ENCODE measurements at places on chromosomes 2 and 18.

DNA sequence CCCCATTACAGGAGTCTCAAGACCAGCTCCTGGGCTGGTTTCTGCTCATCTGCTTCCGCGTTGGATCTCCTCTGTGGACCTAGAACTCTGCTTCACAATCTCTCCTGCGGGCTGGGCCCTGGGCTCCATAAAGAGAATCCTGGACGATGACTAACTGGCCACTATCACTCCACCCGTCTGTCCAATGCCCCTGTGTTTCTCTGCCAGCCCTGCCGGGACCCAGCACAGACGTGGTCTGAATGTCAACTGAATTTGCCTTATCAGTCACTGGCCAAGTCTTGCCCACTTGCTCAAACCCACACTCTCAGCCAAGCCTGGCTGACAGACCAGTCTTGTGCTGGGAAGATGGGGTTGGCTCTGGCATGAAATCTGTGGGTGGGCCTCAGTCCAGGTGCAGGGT, 17.4 kb downstream of the KIF3C start:
- DNase-seq: no peak

DNA sequence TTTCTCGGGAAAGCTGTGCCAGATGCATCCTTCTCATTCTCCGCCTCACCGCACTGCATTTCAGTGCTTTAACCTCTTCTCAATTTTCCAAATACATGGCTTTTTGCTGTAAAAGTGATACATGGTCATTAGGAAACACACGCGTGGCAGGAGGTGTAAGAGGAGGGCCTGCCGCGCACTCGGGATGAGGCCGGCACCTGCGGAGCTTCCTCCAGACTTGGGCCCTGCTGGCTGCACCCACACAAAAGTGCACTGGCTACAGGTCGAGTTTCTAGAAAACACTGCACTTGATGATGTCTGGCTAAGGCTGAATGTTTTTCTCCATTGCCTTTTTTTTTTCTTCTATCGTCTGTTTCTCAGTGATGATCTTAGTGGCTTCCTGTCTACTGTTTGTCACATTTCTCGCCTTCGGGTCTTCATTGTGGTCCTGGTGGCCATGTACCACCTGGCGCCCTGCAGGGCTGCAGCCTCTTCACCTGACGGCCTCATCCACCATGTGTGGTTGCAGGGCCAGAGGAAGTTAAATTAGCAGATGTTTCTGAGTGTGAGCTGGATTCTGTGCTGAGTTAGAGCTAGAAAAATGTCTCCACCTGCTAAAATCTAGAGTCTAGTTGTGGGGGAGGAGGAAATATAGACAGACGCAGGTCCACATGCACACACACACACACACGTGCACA, 7.6 kb downstream of the KCNG2 start:
- no peak for DNase-seq

DNA sequence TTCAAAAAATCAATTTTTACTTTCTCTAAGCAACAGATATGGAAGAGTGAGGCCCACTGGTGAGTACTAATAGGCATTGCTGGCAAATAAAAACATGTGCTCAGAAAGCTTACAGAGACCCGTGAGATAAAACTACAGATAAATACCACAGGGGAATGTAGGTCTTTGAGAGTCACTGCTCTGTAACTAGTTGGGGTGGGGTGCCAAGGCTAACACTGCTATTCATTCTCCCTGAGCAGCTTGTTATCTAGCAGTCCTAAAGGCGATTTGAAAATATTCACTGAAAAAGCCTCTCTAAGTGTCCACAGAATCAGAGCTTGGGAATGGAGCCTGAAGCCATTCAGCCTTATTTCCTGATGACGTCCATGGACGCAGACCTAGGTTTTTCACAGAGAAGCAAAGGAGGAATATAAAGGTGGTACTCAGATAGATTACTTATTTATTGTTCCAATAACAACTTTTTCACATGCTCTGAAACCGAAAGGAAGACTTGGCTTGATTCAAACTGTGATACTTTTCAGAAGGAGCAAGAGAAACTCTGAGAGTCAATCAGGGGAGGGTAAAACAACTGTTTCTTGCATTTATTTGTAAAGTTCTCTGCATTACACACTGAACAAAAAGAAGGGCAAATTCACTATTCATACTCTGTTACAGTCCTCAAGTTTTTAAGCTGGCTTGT, 188.4 kb downstream of the PPP1R1C start:
- DNase-seq: no peak

DNA sequence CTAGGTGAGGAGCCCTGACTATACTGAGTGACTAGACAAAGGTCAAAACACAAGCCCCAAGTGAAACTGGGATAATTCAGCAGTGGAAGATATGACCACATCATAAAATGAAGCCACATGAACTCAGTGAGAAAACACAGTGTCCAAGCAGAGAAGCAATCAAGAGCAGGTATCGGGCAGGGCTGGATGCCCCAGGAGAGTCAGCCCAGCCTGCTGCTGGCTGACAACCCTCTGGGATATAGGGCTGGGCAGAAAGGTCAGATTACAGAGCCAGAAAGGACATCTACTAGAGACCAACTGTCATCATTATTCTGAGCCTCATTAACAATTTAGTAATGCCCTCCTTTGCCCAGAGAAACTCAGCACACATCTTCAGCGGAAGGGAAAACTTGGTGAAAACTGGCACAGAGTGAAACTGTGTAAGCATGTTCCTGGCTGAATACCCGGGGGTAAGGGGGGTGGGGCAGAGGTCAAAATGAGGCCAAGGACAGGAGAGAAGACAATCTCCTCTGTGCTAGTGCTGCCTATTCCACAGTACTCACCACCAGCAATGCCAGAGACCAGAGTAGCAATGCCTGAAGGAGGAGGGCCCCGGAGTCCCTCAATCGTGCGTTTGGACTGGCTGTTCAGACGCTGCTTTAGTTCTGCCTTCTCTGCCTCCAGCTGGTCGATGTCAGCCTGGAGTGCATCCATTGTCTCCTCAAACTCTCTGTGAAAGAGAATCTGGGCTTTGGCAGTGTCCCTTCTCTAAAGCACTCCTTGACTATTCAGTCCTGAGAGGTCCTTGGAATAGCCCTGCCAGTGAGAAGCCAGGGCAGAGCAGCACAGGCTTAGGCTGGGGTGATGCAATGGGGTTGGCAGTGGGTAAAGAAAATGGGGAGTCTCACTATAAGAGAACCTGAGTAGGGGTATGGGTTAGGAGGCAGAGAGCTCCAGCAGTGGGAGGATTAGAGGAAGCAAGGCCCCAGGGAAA, 15.3 kb downstream of the DCTN1 start:
- no peak for DNase-seq

DNA sequence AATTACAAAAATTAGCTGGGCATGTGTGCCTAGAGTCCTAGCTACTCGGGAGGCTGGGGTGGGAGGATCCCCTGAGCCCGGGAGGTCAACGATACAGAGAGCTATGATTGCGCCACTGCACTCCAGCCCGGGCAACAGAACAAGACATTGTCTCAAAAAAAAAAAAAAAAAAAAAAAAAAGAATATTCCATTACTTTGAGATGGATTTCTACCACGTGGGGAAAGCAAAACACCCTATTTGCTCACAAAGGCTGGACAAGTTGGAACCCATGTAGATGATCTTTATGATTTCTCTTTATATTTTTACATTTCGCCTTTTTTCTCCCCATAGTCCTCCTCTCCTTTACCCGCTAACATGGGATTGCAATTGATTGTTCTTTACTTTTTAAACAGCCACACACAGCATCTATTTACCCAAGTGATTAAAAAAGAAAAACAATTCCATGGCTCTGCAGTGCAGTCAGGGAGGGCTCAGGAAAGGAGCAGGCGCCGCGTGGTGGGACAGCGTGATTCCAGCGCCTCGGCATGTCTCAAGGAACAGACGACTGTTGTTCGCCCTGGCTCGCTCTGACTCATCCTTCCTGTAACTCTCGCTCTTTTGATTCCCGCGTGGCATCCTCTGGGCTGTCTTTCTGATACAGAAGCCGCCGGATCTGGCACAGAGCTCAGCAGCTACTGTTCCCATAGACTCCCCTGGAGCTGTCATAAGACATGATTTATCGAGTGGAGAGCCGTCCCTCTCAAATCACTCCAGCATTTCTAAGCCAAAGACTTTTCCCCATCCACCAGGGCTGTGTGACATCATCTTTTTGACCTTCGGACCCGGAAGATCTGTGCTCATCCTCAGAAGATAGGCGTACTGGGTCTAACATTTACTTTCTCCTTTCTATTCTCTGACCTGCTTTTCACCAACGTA, 230.4 kb upstream of the AGAP1 start:
- peak; percentile 91 for DNase-seq

DNA sequence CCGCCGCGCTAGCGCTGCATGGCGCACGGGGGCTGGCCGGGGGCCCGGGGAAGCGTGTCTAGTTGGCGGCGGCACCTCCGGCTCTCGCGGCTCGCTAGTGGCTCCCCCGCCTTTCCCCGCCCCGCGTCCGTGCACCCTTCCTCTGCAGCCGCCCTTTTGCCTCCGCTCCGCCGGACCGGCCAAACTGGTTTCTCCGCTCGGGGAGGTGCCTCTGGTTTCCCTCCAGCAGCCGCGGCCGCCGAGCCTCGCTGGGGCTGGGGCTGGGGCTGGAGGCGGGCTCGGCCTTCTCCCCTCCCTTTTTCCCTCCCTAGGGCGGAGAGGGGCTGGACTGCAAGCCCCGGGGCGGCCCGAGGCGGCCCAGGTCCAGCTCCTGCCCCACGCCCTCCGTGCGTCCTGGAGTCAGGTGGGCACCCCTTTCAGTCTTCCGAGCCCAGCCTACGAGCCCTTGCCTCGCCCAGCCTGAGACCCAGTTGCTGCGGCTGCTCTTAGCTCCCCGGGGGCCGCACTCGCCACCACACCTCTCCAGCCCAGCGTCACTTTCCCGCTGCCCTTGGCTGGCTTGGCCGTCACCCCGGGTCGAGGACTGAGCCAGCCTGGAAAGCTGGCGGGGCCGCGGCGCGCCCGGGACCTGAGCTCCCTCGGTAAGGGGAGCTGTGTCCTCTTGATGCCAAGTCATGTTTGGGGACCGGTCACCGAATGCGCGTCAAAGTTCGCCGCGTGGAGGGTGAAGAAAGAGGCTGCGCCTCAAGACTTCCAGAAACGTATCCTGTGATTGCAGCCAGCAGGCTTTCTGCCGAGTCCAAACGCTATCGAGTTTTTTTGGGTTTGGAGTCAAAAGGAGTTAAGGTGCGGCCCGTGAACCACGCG, at the start of gene ATP8B1:
Gene ATP8B1 (minus strand): TSS at position 213 of the 867 bp plus-strand sequence. CDS start 71,508 bp downstream, outside the sequence.
- peak; percentile 67 for DNase-seq
